ENCODE measurements at places on chromosomes 16 and 17.

- no peak for DNase-seq
Observed at GRCh38 chr16:87437911-87438610, 45.9 kb downstream of the MAP1LC3B start.

GRCh38 chr17:70168044-70168976 is 1.0 kb upstream of the KCNJ2 start:
- peak; percentile 83 for DNase-seq

- no peak for DNase-seq
Observed at GRCh38 chr17:10025976-10026901, 121.2 kb upstream of the RCVRN start.

- peak; percentile 13 for DNase-seq
Observed at GRCh38 chr16:12413393-12413792, 390.3 kb downstream of the CPPED1 start.

GRCh38 chr17:16243385-16243784 is 26.4 kb downstream of the PIGL start:
- no peak for DNase-seq

GRCh38 chr17:61444831-61445230 is 7.4 kb upstream of the TBX4 start:
- DNase-seq, result no peak

GRCh38 chr17:57935833-57936807 is 19.1 kb downstream of the CUEDC1 start:
- peak; percentile 70 for DNase-seq

DNA sequence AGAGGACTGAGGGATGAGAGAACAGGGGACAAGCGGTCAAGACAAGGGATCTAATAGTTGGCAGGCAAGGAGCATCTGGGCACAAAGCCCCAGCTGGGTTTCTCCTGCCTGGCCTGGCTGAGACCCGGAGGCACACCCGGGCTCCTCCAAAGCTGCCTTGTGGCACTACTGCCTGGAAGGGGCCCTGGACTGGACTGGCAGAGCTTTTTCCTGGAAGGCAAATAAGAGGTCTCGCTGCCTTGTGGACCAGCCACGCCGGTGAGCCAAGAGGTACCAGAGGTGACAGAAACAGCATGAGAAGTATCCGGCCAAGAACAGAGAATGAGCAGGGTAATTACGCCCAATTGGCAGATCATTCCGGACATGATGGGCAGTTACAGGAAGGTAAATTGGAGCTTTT is 64.6 kb downstream of the GTF3C1 start:
- DNase-seq, result no peak

Data from mesendoderm (in vitro differentiated cells).